ENCODE measurements at places on chromosomes 11 and 22.

- no peak for DNase-seq
Measured at GRCh38 chr11:57391111-57391510, 661 bp upstream of the PRG2 start.

- DNase-seq: no peak
Measured at GRCh38 chr11:132334769-132335280, 964.4 kb downstream of the NTM start.

DNA sequence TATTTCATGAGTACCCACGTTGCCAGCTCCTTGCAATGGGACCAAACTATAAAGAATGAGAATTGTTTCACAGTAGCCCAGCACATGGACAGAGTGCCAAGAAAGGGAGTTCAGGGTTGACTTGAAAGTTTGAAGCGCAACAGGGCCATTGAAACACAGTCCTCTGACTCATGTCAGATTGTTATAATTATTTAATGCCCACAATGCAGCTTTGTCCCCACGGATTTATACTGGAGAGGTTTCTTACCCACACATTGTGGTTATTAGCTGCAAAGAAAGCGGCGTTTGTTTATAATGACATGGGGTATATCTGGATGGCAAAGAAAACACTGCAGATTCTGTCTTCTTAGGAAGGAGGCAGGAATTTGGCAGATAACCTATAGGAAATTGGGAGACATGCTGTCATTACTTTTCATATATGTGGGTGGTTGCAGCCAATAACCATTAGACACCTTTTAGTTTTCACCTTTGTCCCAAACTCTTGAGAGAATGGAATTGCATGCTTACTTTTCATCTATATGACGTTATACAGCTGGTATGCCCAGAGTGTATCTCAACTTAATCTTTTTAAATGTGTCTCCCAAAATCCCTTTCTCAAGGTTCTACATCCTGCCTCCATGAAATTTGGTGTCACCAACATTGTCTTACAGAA is 143.6 kb downstream of the TEAD1 start:
- no peak for DNase-seq

- no peak for DNase-seq
Measured at GRCh38 chr22:26893173-26894110, 236.1 kb downstream of the MIAT start.

DNA sequence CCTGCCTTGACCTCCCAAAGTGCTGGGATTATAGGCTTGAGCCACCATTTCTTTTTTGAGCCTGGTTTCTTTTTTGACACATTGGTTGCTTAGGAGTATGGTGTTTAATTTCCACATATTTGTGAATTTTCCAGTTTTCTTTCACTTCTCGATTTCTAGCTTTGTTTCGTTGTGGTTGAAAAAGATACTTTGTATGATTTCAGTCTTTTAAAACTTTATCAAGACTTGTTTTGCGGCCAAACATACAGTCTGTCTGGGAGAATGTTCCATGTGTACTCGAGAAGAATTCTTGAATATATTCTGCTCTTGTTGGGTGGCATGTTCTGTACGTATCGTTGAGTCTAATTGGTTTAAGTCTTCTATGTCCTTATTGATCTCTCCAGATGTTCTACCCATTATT is 20.8 kb downstream of the SHANK3 start:
- DNase-seq: no peak

DNA sequence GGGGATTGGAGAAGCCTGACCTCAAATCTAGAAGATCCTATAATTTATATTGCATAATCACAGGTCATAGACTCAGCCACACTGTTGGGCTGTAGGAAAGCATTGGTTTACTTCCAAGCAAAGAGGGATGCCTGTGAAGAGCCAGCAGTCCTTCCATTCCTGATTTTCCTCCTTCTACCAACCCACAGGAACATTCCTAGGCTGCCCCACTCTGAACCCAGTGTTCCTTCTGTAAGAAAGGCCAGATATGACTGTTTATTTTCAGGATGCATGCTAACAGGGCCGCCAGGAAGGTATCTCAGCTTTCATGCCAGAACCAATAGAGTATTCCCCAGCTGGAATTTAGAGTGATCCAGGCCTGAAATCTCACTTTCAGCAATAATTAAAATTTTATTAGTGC is 197.1 kb downstream of the ETS1 start:
- DNase-seq: no peak

DNA sequence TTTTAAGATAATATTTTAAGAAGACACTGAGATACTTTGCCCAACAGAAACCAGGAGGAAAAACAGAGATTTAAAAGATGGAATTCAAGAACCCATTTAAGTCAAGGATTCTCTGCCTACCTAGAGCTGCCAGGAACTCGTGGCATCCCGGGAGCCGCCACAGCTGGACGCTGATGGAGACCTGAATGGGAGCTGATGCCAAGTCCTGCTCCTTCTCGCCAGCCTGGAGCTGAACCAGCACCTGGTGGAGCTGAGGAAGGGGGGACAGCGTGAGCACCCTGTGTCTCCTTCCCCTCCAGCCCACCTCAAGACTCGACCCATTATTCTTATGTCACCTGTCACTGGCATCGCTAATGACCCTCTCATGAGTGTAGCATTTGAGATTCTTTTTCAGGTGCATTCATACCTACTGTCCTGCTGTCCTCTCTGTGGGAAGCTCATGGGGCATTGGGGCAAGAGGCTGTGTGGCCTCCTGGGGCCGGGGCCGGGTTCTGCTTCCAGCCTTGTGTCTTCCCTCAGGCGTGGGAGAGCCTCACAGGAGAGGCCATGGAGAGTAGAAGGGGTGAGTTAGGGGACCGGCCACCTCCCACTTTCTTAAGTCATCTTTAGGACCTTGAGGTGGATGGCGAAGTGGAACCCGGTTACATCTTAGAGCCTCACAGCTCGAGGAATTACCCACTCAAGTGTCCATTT is 70.8 kb upstream of the PITPNB start:
- no peak for DNase-seq

- DNase-seq: peak; percentile 56
Measured at GRCh38 chr11:117814766-117815261, 9.7 kb downstream of the FXYD2 start.

- no peak for DNase-seq
Measured at GRCh38 chr22:47209040-47209514, 446.6 kb downstream of the TBC1D22A start.

DNA sequence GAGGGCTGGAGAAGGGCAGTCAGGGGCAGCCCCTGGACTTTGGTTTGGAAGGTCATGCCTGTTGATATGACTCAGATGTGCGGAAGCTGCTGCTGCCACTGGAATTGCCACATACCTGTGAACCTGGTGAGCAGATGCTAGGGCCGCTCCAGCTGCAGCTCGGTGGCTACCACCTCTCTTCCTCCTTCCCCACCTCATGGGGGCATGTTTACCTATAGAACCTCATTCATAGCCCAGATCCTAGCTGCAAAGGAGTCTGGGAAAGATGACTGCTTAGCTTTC is 17.5 kb upstream of the TSPAN18 start:
- no peak for DNase-seq

DNA sequence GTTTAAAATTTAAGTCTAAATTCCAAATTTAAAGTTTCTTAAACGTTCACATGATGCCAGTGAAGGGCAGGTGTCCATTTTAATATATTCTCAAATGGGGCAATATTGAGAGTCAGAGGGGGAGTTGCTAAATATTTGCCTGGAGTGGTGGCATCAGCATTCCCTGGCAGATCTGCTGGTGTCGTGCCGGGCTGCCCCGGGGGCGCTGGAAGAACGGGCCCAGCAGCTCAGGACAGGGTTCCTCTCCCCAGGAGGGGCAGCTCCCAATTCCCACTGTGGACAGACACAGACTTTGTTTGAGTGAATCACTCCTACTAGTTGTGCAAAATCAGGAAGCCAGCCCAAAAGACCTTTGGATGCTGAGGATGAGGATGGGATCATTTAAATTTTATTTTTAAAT is 468.7 kb upstream of the B3GAT1 start:
- no peak for DNase-seq

- no peak for DNase-seq
Measured at GRCh38 chr11:96817482-96818399, 427.9 kb downstream of the JRKL start.

GRCh38 chr22:24420072-24420976 is 7.1 kb upstream of the ADORA2A start:
- DNase-seq: no peak

- DNase-seq: no peak
Measured at GRCh38 chr11:87301785-87302540, 264.2 kb downstream of the TMEM135 start.

GRCh38 chr11:78341841-78342240 is 75.8 kb downstream of the GAB2 start:
- DNase-seq: no peak

- no peak for DNase-seq
Measured at GRCh38 chr11:15038963-15039362, 34.4 kb upstream of the CALCB start.

DNA sequence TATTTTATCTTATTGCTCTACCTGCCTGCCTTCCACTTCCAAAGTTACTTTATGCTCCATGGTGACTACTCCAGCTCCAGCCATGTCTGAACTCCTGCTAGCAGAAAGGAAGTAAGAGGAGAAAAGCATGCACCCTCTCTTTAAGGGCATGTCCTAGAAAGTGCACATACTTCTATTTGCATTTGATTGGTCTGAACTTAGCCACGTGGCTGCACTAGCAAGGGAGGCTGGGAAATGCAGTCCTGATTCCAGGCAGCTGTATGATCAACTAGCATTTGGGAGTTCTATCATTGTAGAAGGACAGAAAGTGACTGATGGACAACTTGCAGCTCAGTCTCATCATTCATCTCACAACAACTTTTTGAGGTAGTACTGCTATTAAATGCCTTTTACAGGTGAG is 515.7 kb downstream of the BUD13 start:
- DNase-seq: no peak

- no peak for DNase-seq
Measured at GRCh38 chr11:77088236-77089003, 14.2 kb upstream of the OMP start.

- no peak for DNase-seq
Measured at GRCh38 chr11:130269326-130269943, 45.3 kb downstream of the ZBTB44 start.

- DNase-seq: no peak
Measured at GRCh38 chr11:10492084-10492483, 37.0 kb downstream of the AMPD3 start.

- DNase-seq: no peak
Measured at GRCh38 chr11:12098601-12099000, 11.8 kb upstream of the MICAL2 start.

DNA sequence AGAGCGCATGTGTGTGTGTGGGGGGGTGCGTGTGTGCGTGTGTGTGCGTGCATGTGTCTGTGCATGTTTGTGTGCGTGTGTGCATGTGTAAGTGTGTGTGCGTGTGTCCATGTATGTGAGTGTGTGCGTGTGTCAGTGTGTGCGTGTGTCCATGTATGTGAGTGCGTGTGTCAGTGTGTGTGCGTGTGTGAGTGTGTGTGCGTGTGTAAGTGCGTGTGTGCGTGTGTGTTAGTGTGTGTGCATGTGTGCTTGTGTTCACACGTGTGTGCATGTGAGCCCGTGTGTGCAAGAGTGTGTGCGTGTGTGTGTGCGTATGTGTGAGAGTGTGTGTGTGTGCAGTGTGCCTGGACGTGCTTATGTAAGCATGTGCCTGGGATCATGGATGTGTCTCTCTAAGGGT is 14.7 kb upstream of the APOL6 start:
- DNase-seq: no peak

- DNase-seq: no peak
Measured at GRCh38 chr11:80816966-80817365, 1376.1 kb upstream of the TENM4 start.

DNA sequence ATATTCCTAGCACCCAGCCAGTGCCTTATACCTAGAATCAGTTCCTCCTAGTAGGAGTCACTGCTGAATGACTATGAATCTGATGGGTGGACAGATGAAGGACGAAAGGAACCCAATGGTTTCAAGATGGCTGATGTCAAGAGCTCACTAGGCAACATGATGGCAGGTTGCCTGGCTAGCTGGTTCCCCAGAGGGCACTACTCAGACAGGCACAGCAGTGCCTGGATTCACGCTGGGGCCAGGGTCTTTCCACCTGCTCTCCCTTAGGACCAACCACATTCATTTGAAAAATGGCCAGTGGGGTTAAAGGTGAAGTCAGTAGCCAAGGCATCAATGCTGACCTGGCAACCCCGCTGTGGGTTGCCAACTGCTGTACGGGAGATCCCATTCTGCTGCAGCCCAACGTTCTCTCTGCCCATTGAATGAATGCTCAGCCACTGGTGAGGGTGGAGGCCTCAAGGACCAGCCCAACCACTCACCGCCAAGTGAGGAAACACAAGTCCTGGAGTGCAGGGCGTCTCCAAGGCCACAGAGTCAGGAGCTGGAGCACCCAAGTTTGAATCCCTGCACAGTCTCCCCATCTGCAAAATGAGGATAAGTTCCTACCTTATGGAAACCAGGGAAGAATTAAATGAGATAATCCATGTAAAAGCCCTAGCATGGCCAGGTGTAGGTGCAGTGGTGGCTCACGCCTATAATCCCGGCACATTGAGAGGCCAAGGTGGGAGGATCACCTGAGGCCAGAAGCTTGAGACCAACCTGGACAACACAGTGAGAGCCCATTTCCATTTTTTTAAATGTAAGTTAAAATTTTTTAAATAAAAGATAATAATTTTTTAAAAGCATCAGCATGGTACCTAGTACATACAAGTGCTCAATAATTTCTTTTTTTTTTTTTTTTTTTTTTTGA is 12.4 kb downstream of the MYH9 start:
- no peak for DNase-seq

- DNase-seq: no peak
Measured at GRCh38 chr22:30640361-30640760, 4.8 kb downstream of the SLC35E4 start.

DNA sequence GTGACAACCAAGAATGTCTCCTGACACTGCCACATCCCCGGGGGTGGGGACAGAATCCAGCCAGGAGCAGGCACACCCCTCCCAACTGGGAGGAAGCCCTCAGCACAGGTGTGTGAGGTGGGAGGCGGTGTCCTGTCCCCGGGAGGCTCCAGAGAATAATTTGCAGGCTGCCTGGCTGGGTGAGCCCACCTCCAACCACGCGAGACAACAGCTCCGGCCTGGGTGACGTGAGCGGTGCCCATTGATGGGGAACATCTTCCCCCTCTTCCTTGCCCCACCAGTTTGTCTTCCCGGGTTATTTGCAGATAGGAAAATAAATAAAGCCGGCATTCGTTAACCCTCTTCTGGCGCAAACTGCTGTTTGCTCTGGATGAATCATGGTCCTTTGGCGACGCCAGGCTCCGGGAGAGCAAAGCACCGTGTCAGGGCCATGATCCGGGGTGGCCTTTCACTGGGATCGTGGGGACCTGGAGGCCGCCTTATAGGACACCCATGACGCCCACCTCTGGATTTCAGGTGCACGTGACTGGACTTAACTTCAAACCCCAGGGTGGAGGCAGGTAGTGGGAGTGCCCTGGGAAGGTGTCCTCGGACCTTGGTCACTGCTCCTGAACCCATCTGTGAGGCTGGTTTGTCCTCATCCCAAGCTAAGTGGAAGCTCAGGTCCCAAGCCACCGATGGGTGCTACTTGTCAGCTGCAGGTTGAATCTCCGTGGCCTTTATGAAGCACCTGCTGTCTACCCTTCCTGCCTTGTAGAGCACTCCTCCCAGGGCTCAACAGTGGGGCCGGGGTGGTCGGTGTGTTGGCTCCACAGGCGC is 13.9 kb downstream of the CCND1 start:
- no peak for DNase-seq
